ENCODE measurements at places on chromosomes 5 and 9. TPM values are rescaled to one million over a fixed set of nuclear protein-coding genes. Genes with fewer than 3 reads are reported as not detected.

- no peak for DNase-seq
Observed at GRCh38 chr5:80059354-80059980, 24.3 kb downstream of the THBS4 start.

GRCh38 chr5:122008061-122008460, 46.3 kb downstream of the SRFBP1 start:
- DNase-seq, result no peak

Gene EFCAB9
- total RNA-seq, result not detected

Gene PFDN1
- total RNA-seq, result 201 TPM

Gene FOXB2
- total RNA-seq, result not detected

DNA sequence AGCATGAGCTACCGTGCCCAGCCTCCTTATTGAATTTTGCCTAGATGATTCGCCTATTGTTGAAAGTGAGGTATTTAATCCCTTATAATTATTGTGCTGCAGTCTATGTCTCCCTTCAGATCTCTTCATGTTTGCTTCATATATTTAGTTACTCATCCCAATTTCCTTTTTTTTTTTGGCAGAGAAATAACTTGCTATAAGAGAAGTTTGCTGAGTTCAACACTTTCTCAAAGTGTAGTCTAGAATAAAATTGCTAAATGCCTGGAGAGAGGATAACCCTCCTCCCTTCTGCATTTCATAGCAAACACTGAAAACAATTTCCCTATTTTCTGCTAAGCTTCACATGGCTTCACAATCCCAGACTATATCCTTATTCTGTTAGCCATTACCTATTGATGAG, 136.6 kb upstream of the CD180 start:
- DNase-seq, result no peak

Gene IL5
- total RNA-seq, result not detected

DNA sequence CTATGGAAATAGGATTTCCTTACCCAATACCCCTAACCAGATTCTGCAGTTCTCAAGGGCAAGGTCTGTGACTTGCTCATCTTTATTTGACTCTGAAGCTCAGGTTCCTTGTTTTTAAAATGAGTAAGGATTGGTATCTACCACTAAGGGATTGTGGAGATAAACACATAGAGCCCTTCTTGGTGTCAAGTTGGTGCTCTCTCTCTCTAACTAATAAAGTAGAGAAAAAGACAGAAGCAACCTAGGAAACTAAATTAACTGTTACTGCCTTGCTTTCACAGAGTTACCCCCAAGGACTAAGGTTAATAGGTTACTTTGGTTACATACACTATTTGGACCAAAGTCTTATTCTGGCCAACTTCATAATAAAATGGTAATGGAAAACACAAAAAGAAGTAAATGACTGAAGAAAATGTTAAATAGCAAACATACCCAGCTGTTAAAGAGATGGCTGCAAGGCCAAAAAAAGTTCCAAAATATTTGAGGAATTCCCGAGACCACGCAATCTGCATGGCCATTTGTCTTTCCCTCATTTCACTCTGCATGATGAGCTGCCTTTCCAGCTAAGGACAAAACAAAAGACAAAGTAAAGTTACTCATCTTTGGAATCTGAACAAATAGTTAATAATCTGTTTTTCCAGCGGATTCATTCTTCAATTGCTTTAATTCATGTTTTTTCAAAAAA, 21.8 kb upstream of the RLN1 start:
- DNase-seq, result no peak

GRCh38 chr5:17772232-17772631, 138.0 kb downstream of the TAF11L14 start:
- DNase-seq, result no peak

Gene DMRT3
- total RNA-seq, result 0.24 TPM

DNA sequence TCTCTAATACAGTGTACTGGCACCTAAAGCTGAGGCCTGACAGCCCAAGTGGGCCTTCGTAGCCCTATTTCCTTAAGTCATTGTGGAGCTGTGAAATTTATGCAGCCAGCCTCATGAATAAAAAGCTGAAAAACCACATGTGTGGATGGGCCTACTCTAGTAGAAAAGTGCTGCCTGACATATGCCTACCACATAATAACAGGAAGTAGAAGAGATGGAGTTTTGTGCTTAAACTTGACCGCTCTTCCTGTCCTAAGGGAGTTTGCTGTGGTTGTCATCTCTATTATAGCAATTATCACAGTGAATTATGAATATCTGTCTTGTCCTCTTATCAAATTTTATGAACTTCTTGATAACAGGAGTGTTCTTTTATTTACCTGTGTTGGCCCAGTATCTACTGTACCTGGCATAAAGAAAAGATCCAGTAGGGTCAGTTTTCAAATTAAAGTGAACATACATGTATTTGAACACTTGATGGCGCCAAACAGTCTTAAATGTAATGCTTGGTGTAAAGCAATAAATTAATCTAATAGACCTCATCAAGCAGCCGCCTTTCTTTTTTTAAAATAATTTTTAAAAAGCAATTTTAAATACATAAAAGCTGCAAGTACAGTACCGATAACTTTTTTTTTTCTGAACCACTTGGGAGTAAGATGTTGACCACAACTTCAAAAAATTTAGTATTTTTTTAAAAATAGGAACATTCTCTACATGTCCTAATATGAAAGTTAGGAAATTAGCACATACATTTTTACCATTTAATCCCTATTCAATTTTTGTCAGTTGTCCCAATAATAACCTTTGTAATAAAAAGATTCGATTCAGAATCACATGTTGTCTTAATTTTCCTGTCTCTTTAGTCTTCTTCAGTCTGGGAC, 51.0 kb downstream of the FKTN start:
- peak; percentile 74 for DNase-seq

- no peak for DNase-seq
Observed at GRCh38 chr5:12093586-12093985, 189.3 kb upstream of the CTNND2 start.

Gene IRX2
- not detected for total RNA-seq

Gene SPINK6
- 0.89 TPM for total RNA-seq

DNA sequence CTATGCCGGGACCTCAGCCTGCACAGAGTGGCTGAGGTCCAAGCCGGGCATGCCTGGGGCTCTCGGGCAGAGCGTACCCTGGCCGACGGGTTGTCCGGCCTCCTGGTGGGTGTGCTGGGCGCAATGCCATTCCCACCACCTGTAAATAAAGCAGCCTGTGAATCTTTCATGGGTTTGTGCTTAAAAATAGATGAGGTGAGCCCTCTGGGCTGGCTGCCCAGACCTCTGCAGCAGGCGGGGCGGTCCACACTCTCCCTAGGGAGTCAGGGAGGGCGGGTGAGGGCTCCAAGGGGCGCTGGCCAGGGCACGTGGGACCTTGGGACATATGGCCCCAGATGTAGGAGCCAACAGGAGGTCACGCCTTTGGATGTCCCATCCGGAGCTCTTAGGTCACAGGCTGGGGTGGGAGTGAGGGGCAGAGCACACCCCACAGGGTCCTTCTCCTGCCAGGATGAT, 3.6 kb upstream of the AGPAT2 start:
- DNase-seq, result peak; percentile 93

GRCh38 chr9:19683715-19684114, 105.1 kb downstream of the SLC24A2 start:
- no peak for DNase-seq

GRCh38 chr9:19114680-19115270, 12.1 kb upstream of the HAUS6 start:
- peak; percentile 45 for DNase-seq

- no peak for DNase-seq
Observed at GRCh38 chr5:115657125-115657880, 31.5 kb upstream of the TMED7 start.

DNA sequence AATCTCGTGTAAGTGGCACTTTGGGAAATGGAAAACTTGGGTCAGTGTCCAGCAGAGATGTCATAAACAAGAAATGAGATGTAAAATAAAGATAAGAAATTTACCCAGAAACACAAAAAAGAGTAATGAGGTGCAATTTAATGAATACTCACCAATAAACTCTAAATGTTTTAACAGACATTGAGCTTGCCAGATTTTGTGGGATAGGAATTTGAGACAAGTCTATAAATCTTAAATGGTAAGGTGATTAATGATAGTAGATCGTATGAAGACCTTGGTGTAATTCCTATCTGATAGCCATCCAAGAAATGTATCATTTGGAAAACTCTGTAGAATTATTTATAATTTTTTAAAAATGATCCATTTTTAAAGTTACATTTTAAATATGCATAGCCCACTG, 682.4 kb downstream of the MAT2B start:
- no peak for DNase-seq

DNA sequence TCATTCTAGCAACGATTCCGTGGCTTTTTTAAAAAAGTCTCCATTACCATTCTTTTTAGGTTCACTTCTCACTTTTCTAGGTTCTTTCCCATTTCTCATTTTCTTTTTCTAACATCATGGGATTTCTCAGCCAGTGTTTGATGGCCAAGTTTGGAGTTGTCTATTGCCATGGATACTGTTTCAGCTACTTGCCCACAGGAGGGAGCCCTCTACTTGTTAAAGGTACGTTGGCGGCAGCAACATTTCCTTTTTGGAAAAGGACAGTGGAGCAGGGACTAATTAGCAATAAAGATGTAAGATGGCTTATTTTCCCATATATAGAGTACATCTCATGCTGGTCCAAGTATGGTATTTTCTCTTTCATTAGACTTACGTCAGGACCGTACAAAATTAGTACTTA, 2257.5 kb upstream of the C9orf72 start:
- peak; percentile 22 for DNase-seq

Gene USP20
- 7.0 TPM for total RNA-seq

GRCh38 chr5:90483206-90483605, 8.5 kb downstream of the POLR3G start:
- DNase-seq, result no peak

Gene TLX3
- not detected for total RNA-seq

DNA sequence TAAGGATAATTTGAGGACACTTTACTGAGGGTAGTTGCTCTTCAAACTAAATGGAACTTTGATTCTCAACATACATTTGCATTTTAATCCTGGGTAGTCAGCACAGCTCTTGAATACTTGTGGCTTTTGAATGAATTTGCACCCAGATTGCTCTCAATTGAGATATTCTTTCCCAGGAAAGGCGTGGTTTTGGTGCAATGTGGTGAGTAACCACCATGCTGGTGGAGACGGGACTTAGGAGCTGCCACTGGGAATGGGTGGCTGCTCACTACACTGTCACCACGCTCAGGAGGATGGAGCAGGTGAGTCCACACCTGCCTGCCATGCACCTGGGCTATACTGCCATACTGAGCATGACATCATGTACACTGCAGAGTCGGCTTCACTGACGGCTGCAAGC, 99.2 kb downstream of the IRX1 start:
- no peak for DNase-seq

Gene HDAC3
- total RNA-seq, result 74.1 TPM

DNA sequence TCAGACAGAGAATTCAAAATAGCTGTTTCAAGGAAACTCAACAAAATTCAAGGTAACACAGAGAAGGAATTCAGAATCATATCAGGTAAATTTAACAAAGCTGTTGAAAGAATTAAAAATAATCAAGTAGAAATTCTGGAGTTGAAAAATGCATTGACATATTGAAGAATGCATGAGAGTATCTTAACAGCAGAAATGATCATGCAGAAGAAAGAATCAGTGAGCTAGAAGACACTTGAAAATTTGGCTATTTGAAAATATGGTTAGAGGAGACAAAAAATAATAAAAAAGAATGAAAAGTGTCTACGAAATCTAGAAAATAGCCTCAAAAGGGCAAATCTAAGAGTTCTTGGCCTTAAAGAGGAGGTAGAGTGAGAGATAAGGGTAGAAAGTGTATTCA, 22.9 kb downstream of the LMBRD2 start:
- DNase-seq, result no peak

- no peak for DNase-seq
Observed at GRCh38 chr5:141982626-141983025, 13.7 kb downstream of the RNF14 start.

- DNase-seq, result no peak
Observed at GRCh38 chr5:107772418-107773310, 101.9 kb upstream of the EFNA5 start.

GRCh38 chr5:134086943-134087305, 27.6 kb upstream of the TCF7 start:
- DNase-seq, result no peak

DNA sequence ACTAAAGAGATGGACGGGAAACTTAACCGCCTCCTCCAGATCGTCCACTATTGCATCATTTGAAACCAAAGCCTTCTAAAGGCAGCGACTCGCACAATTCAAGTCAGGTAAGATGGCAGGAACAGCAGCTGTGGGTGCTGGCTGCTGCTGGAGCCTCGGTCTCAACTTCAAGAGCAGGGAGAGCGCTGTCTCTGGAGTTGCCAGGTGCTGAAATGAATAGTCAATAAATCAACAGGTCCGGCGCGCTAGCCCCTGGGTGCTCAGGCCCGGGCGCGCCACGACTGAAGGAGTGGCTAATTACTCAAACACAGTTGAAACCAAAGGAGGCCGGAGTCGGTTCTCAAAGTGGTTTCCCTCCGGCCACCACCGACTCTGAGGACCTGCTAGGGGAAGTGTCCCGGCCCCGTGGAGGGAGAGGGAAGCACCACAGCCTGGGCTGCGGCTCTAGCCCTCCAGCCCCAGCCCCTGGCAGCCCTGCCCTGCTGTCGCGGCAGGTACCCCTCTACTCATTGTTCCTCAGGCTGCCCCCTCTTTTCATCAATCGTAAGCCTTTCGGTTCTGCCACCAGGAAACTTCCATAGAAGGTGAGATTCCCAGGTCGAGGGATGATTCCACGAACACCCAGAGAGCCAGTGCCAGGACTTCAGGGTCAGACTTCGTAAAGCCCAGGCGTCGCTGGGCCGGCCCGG, 804 bp downstream of the TTC39B start:
- DNase-seq, result no peak

GRCh38 chr5:137415231-137415681, 83.9 kb downstream of the SPOCK1 start:
- peak; percentile 63 for DNase-seq

Data from A172 (cell line).